CD4-positive, alpha-beta T cell treated with Interleukin-4 for 4 hours (primary cell): ENCODE measurements at places on chromosomes 13 and 19.

- no peak for DNase-seq
Observed at GRCh38 chr13:42137856-42138537, 89.5 kb downstream of the DGKH start.

DNA sequence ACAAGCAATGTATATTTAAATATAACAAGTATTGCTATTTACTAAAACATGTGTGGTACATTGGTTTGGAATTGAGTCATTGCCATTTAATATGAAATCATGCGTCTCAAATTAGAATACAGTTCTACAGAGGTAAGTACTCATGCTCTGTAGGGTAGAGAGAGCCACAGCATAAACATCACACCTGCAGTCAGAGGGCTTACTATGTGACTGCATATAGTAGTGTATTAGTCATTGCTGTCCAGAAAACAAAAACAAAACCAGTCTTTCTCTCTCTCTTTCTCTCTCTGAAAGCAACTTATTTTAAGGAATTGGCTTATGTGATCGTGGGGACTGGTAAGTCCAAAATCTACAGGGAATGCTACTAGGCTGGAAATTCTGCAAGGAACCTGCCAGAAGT is 370.3 kb downstream of the GPC5 start:
- no peak for DNase-seq

GRCh38 chr13:107271227-107271626 is 703.3 kb upstream of the ARGLU1 start:
- no peak for DNase-seq

- no peak for DNase-seq
Observed at GRCh38 chr13:111443981-111444380, 123.5 kb downstream of the TEX29 start.

GRCh38 chr13:106425661-106426060 is 109.8 kb downstream of the EFNB2 start:
- no peak for DNase-seq

GRCh38 chr13:42284068-42284467 is 12.1 kb downstream of the AKAP11 start:
- no peak for DNase-seq

DNA sequence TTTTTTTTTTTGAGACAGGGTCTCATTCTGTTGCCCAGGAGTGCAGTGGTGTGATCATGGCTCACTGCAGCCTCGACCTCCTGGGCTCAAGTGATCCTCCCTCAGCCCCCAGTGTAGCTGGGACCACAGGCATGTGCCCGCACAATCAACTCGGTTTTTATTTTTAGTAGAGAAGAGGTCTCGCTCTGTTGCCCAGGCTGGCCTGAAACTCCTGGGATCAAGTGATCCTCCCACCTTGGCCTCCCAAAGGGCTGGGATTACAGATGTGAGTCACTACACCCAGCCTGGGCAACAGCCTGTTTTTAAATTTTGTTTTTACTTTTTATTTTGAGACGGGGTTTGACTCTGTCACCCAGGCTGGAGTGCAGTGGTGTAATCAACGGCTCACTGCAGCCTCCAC is 2.3 kb upstream of the KDM4B start:
- DNase-seq = no peak

- DNase-seq = no peak
Observed at GRCh38 chr13:38888309-38888708, 102.3 kb downstream of the STOML3 start.

GRCh38 chr19:5621311-5621944 is 1.1 kb downstream of the SAFB2 start:
- no peak for DNase-seq

GRCh38 chr19:10279737-10280442 is 6.9 kb upstream of the ICAM4 start:
- no peak for DNase-seq

DNA sequence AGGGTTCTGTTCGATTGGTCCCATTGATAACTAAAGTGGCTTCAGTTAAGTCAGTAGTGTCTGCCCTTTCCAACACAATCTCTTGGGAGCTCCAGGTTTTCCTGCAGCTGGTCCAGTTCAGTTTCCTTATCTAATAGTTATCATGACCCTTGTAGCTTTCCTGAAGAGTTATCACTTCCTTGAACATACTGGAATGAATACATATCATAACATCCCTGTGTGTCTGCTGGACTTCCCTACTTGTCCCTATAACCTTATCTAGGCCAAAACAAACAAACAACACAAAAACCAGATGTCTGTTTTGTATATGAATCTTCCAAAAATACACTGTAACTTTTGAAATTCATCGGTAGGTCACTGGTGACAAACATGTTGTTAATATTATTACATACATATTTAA is 167.6 kb downstream of the DCT start:
- no peak for DNase-seq

- DNase-seq = no peak
Observed at GRCh38 chr13:51237887-51238286, 15.7 kb downstream of the FAM124A start.

- no peak for DNase-seq
Observed at GRCh38 chr13:98346904-98347636, 170.0 kb upstream of the RNF113B start.

- DNase-seq = no peak
Observed at GRCh38 chr19:11611730-11612129, 14.4 kb downstream of the ZNF627 start.

GRCh38 chr13:100361504-100361903 is 227.1 kb downstream of the GGACT start:
- no peak for DNase-seq

DNA sequence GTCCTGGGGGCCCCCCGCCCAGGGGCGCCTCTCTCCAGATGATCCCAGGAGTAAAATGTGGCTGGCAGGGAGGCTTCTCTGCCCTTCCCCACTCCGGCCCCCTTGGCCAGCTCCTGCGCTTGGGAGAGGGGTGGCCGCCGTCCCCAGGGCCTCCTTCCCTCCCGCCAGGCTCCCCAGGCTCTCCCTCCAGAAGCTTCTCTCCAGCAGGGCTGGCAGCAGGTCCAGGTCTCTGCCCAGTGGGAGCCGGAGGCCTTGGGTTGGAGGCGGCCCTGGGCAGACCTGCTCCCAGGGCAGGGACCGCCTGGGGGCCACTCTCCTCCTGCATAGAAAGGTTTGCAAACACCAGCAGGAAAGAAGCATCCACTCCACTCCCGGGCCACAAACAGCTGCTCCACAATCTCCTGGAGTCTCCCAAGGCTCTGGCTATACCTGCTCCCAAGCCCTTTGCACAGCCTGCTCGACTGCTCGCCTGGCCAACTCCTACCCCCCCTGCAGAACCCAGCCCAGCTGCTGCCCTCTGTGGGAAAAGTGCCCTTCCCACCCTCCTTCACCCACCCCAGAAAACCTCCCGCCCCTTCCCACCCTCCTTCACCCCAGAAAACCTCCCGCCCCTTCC is 26.0 kb downstream of the SBNO2 start:
- DNase-seq = no peak
